ENCODE measurements at places on chromosomes 3 and 15. TPM values are rescaled to one million over a fixed set of nuclear protein-coding genes. Genes with fewer than 3 reads are reported as not detected.

- peaks cover 3% of the 10 kb centered on the region for H3K36me3 ChIP-seq
- no peak overlapping the region for H3K4me3 ChIP-seq
- H3K27ac ChIP-seq = no peak overlapping the region
- DNase-seq = no peak
- H3K27me3 ChIP-seq = no peaks in the 10 kb centered on the region
Observed at GRCh38 chr3:27310688-27311087, 58.5 kb downstream of the NEK10 start.

DNA sequence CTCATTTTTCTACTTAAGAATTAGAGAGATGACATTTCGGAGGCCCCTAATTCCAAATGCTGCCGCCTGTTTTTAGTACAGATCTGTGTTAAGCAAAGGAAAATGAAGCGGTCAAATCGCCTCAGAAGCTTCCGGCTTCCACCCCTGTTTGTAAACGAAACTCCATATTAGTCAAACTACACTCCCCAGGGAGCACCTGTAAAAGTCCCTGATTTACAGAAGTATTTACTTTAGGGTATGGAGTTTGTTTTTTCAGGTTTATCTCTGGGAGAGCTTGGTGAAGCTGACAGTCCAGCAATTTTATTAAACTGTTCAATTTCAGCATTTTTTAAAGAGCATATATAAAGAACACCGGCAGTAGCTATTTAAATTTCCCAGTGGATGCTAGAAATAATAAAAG is 319.8 kb downstream of the FHIT start:
- peaks cover 2% of the 10 kb centered on the region for H3K36me3 ChIP-seq
- H3K27me3 ChIP-seq = no peaks in the 10 kb centered on the region
- DNase-seq = no peak
- H3K4me3 ChIP-seq = no peak overlapping the region

DNA sequence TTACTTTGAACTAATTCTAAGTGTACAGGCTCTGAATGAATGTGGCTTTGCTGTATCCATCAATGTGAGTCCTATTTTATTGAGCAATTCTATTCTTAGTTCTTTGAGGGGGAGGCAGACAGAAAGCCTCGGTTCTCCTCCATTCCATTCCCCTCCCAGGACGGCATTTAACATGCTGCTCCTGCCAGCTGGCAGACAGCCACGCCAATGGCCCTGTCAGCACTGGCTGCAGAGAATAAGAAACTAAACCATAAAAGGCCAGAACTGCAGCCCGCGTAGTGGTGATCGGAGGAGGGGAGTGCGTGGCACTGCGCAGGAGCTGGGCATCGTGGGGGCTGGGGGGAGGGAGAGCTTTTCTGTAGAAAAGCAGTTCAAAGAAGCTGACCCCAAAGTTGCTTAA is 76.0 kb upstream of the HACD2 start:
- H3K4me1 ChIP-seq = peaks cover 22% of the 10 kb centered on the region
- no peaks in the 10 kb centered on the region for H3K27me3 ChIP-seq
- peak overlapping the region; percentile 5 for H3K4me3 ChIP-seq
- H3K36me3 ChIP-seq = peaks cover 23% of the 10 kb centered on the region
- DNase-seq = no peak
- H3K27ac ChIP-seq = peak overlapping the region; percentile 83

DNA sequence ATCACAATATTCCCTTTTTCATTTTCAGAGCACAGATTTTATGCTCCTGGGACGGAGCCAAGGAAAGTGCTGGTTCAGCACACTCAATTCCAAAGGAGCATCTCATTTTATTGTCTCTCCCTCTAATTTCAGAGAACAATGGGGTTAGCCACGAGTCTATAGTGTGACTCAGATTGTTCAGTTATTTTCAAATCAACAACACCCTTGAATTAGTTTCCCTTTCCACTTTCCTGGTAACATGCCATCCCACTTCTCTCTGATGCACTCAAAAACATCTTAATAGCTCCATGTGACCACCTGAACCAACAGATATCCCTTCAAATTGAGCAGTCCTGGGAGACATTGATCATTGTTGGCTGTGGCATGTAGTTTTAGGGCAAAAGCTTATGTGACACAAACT is 389.7 kb upstream of the MDFIC2 start:
- no peak overlapping the region for H3K27ac ChIP-seq
- no peaks in the 10 kb centered on the region for H3K27me3 ChIP-seq
- H3K36me3 ChIP-seq = no peaks in the 10 kb centered on the region
- no peak for DNase-seq
- H3K4me1 ChIP-seq = no peaks in the 10 kb centered on the region
- H3K4me3 ChIP-seq = no peak overlapping the region

GRCh38 chr3:35473956-35474355 is 165.4 kb upstream of the ARPP21 start:
- no peaks in the 10 kb centered on the region for H3K36me3 ChIP-seq
- no peaks in the 10 kb centered on the region for H3K4me1 ChIP-seq
- no peak for DNase-seq
- no peak overlapping the region for H3K27ac ChIP-seq

MORC1 gene
- not detected for total RNA-seq

RPS17 gene
- 2,069 TPM for total RNA-seq

HCLS1 gene
- 0.45 TPM for total RNA-seq

PPP4R2 gene
- 105 TPM for total RNA-seq

CA12 gene
- 1.1 TPM for total RNA-seq

HHLA2 gene
- not detected for total RNA-seq

Data from neural crest cell (in vitro differentiated cells).